ENCODE measurements at places on chromosomes 2 and 18.

GRCh38 chr2:159712929-159713420, 669 bp downstream of the MARCHF7 start:
- DNase-seq: no peak

DNA sequence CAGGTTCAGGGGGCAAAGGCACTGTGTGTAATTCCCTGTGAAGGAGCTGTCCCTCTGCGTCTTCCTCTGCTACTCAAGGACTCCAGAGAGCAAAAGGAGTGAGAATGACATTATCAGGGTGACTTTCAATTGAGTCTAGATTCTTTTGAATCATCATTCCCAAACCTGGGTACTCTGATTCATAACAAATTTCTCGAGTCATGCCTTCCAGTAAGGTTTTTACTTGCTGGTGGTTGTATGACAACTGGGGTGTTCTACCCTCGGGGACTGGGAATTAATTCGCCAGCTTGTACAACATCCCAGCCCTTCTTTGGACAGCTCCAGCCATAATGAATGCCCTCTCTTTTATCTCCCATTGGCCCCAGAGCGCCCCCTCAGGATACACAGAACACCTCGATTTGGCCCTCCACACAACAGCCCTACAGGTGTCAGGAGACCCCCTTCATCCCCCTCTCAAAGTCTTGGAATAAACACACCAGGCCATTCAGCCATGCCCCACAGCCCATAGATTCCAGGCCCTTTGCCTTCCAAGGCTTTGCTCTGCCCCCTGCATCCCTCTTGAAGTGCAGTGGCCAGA, 254.5 kb downstream of the KLHL29 start:
- DNase-seq: no peak

- no peak for DNase-seq
These were observed 52.8 kb downstream of the EDAR start for GRCh38 chr2:108936076-108936864.

DNA sequence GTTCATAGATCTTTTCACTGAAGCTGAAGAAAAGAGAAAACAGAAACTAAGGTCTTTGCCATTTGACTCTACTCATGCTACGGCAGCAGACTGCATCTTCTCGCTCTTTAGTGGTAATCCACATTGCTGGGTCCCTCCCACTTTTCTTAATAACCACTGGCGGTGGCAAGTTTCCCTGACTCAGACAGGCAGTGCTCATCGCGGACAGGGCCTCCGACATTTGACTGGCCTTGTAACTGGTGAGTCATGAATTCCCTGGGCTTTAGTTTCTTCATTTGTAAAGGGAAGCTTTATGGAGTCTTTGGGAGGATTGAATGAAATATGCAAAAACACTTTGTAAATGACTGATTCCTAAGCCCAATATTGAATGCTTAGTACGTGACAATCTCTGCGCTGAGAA, 238.2 kb upstream of the RBBP8 start:
- DNase-seq: no peak

DNA sequence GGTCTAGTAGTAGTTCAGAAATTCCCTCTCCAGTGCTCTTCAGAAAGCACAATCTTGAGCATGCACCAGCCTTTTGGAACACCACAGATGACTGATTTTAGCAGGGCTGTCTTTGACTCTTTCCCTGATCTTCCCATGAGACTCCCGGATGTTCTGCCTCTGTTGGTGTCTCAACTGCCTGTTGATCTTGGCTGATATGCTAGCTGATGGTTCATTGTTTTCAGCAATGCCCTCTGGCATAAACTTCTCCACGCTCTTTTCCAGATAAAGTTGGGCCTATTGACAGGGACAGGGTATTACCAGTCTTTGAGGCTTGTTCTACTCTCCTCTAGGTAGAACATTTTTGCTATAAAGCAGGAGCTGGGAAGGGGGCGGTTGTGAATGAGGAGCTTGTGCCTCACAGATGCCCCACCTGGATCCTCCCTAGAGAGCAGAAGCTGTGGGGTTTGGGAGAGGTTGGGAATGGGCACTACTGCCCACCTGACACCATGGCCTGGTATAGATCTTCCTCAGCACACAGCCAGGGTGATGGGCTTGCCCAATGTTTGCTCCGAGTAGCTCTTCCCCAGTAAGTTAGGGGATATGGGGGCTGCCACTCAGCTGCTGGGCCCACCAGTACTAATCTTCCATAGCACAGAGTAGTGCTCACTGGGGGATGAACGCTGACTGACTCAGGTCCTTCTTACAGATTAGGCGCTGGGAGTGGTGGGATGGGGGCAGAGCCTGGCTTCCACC, 111.3 kb downstream of the PTGR3 start:
- DNase-seq: no peak

GRCh38 chr2:11597538-11598225, 63.8 kb downstream of the GREB1 start:
- no peak for DNase-seq

GRCh38 chr18:23165271-23166068, 30.2 kb downstream of the CABLES1 start:
- DNase-seq: no peak
